ENCODE measurements at places on chromosomes 2 and 18.

DNA sequence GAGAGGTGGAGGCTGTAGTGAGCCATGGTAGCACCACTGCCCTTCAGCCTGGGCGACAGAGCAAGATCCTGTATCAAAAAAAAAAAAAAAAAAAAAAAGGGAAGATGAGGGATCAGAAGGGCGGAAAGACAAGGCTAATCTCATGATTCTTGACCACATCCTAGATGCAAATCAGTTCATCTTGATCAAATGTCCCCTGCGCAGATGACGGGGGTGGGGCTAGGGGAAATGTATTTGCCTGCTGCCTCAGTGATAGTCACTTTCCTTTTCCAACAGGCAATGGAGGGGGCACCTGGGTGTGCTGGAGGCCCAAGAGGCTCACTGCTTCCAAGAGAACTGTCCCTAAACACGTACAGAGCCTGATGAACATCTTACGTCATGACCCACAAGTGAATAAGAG, 3.7 kb upstream of the EMILIN2 start:
- peak; percentile 77 for DNase-seq

DNA sequence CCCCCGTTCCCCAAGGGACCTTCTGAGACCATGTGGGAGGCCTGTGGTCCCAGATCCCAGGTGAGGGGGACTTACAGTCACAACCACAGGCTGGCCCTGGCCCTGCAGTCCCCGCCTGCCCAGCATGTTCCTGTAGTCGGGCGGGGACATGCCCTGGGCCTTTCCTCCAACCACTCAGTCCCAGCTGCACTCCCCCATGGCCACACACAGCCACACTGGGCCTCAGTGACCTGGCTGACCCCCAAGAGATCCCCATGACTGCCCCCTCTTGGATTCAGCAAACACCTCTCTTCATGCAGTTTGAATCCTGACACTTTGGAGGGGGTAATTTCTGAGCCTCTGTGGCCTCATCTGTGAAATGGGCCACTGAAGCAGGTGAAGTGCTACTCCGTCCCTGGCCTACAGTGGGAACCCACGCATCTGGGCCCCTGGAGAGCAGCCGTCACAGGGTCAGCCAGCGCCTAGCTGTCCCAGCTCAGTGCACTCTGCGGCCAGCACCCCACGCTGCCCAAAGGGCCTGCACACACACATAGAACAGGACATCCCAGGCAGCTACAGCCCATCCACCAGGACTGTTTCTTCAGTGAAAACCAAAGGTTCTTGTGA, 12.7 kb upstream of the ARHGEF4 start:
- DNase-seq: no peak

- DNase-seq: peak; percentile 27
Observed at GRCh38 chr2:47307066-47307465, 95.9 kb upstream of the MSH2 start.

GRCh38 chr2:66679442-66679841, 244.5 kb downstream of the MEIS1 start:
- no peak for DNase-seq

All from hematopoietic multipotent progenitor cell treated with erythropoietin and hydrocortisone succinate and interleukin-3 and kit ligand, for 4 days (in vitro differentiated cells).